ENCODE measurements at places on chromosomes 6 and 20.

DNA sequence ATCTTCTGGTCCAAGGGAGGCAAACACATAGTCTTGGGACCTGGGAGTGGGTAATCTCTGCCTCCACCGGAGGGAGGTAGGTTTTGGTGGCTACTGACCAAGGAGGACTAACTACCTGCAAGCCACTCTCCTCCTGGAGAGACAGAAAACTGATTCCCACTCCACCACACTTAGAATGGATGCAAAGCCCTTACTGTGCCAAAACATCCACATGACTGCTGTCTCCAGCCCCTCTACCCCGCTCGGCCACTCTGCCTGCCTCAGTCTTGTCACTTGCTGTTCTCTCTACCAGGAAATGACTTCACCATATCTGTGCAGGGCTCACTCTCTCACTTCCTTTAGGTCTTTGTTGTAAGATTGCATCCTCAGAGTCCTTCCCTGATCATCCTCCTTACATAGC, 129.5 kb upstream of the ARG1 start:
- DNase-seq: no peak

GRCh38 chr6:68657374-68658139, 22.5 kb downstream of the ADGRB3 start:
- no peak for DNase-seq

DNA sequence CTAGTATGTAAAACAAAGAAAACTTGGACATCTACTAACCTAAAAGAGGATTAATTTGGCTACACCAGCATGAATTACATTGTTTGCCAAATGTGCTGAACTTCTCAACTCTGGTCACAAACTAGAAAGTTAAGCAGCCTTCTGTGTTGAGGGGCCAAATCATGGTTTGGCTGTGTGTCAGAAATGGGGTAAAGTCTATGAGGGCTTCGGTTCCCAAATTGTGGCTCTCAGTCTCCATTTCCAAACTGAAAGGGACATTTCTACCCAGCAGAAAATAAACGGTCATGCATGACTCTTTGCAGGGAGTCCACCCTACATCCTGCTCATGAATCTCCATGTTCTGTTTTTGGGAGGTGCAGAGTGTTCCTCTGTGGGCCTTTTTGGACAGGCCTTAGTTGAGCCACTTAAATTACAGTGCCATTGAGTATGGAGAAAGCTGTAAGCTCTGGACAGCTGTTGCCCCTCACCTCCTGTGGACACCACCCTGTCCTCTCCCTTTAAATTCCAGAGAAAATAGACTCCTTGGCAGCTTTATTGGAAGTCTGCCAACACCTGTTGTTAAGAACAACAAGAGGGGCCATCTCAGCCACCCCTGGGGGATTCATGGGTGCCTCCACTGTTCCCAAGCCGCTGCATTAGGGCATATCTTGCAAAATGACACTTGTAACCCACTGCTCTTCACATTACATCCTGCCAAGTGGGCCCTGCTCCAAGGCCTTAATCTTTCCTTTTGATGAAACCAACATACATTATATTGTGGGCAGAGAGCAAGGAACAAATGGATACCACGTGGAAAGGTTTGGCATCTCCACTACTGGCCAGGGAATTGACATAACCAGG, 27.5 kb upstream of the SNRPC start:
- DNase-seq: no peak

GRCh38 chr20:37915434-37915787, 12.5 kb downstream of the VSTM2L start:
- no peak for DNase-seq

GRCh38 chr6:24949020-24949569, 13.3 kb upstream of the RIPOR2 start:
- DNase-seq: no peak

- no peak for DNase-seq
Observed at GRCh38 chr6:75213112-75213511, 7.3 kb upstream of the COL12A1 start.

DNA sequence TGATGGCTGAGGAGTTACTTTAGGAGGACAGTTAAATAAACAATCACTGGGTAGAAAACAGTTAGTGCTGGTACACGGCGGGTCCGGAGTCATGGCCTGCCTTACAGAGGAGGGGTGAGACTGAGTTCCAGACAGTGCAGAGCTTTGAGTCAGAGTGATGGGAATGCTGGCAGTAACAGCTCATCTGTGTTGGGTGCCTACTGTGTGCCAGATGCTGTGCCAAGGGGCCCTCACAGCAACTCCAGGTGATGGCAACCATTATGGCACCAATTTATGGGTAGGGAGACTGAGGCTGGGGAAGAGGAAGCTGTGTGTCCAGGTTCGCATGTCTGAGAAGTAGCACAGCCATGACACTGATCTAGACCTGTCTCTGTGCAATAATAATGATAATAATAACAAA, 132.6 kb downstream of the CEBPB start:
- no peak for DNase-seq

GRCh38 chr6:76861403-76861802, 601.9 kb downstream of the HTR1B start:
- no peak for DNase-seq

GRCh38 chr20:34316196-34316814, 13.2 kb upstream of the AHCY start:
- no peak for DNase-seq

- DNase-seq: no peak
Observed at GRCh38 chr6:30163918-30164654, 740 bp downstream of the TRIM15 start.

- no peak for DNase-seq
Observed at GRCh38 chr6:143507358-143508145, 4.0 kb downstream of the FUCA2 start.

- no peak for DNase-seq
Observed at GRCh38 chr6:110054664-110055386, 76.7 kb downstream of the GPR6 start.

DNA sequence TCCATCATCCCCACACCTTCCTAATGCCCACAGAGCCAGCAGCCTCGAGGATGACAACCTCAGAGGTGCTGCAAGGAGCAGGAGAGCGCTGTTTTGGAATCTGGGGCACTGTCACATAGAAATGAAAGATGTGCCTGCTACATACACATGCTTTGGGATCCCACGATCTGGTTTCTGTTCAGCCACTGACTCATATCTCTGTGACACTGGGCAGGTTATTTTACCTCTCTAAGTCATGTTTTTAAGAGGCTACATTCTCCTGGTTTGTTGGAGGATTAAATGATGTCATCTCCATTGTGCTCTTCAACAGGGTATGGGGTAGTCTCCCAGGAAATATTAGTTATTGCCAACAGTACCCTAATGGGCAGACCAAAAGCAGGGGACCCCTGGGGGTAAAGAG, 32.6 kb upstream of the TAB2 start:
- no peak for DNase-seq

DNA sequence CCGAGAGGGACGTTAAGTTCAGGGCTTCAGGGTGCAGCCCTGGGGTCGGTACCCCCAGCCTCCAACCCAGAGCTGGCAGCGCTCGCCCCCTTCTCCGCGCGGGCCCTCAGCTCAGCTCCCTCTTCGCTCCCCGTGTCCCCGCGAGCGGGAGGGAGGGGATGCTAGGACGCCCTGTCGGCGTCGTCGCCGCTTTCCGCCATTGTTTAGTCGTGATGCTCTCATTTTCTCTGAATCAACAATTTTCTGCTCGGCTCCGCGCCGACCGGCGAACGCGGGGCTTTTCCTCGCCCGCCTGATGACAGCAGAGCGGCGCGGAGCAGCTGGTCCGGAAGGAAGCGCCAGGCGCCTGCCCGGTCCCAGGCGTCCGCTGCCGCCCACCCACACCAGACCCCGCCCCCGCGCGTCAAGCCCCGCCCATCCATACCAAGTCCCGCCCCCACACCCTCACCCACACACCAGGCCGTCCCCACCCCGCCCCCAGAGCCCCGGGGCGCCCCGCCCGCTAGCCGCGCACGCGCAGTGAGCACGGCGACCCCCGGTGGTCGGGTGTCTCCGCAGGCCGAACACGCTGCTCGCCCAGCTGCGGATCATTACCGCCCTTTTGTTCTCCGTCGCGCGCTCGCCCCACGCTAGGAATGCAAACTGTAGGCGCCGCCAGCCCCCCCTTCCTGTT, 50.1 kb upstream of the SLC32A1 start:
- DNase-seq: no peak
